EH (cell line): ENCODE measurements at places on chromosomes 6 and 20.

GRCh38 chr6:158938220-158938619 lies 61.8 kb downstream of the RSPH3 start:
- no peak for DNase-seq

DNA sequence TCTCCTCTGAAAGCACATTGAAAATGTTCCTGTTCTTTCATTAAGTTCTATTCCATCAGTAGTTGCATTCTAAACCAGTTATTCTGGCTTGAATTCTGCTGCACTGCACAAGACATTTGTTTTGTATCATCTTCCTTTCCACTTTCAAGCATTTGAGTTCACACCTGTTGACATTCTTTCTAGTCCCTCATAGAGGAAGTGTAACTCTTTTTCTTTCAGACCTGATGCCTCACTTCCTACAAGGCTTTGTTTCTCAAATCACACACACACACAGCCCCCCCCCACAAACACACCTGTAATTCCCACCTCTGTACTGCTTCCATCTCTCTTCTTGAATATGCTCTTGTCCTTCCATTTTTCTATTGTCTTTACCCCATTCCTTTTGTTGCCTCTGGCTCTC lies 50.9 kb downstream of the CCN2 start:
- DNase-seq, result no peak

DNA sequence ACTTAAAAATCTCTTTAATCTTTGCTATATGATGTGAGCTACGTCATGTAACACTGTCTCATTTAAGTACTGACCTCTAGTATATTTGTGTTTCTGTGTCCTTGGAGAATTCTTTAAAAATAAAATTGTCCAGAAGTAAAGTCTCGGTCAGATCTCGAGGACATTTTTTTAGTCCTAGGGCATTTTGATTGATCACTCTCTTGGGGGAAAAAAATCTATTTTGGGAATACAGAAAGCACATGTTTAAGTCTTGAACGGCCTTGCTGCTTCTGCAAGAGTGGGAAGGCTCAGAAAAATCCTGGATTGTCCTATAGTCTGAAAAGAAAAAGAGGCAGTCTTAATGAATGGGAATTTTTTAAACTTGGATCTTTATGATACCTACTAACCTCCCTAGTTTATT lies 234.3 kb downstream of the UTRN start:
- no peak for DNase-seq

DNA sequence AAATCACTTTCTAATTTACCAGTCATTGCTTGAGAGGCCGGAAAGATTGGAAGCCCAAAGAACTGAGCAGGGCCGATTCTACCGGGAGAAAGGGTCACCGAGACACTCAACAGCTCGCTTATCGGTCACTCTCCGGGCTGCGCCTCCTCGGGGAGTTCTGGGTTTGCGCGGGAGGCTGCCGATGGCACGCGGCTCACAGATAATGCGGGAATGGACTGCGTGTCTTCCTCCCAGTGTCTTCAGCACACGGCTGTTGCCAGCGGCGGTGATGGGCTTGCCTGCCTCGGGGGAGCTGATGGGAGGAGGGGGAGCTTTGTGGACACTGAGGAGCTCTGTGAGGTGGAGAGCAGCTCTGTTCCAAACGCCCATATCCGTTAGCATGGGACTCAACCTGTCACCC lies 314.6 kb downstream of the CDH4 start:
- DNase-seq, result no peak

DNA sequence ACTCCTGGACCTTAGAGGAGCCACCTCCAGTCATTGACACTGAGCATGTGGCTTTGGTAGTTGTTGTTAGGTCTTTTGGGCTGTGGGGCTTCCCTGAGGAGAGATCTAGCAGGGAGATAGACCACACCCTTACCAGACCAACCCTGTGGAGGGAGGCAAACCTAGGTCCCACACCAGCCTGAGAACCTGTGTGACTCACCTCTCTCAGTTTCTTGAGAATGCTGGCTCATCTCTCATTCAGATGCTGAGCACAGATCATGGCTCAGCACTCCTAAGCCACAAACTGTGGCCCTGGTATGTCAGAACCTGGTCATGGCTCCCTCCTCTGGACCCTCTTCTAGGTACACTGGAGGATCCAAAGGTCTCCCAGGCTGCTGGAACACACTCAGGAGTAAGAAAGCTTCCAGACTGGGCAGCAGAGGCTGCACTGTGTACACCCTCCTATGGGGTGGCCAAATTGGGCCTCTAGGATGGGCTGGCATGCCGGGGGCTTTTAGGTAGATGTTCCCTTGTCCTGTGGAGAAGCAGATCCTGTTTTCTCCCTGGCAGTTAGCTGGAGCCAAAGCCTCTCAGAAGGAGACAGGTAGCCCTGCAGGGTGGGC lies 1294.5 kb downstream of the KHDRBS2 start:
- DNase-seq, result no peak

DNA sequence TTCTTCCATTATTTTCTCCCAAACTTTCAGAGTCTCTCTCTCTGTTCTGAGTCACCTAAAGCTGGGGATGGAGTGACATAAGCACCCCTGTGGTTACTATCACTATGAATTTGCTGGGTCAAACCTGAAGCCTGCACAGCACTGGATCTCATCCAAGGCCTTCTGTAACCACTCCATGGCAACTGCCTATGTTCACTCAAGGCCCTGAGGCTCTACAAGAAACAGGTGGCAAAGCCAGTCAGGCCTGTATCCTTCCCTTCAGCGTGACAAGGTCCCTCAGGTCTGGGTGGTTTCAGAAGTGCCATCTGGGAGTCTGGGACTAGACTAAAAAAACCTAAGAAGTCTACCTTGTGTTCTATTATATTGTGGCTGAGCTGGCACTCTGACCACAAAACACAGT lies 1278.8 kb upstream of the EYS start:
- DNase-seq, result no peak

DNA sequence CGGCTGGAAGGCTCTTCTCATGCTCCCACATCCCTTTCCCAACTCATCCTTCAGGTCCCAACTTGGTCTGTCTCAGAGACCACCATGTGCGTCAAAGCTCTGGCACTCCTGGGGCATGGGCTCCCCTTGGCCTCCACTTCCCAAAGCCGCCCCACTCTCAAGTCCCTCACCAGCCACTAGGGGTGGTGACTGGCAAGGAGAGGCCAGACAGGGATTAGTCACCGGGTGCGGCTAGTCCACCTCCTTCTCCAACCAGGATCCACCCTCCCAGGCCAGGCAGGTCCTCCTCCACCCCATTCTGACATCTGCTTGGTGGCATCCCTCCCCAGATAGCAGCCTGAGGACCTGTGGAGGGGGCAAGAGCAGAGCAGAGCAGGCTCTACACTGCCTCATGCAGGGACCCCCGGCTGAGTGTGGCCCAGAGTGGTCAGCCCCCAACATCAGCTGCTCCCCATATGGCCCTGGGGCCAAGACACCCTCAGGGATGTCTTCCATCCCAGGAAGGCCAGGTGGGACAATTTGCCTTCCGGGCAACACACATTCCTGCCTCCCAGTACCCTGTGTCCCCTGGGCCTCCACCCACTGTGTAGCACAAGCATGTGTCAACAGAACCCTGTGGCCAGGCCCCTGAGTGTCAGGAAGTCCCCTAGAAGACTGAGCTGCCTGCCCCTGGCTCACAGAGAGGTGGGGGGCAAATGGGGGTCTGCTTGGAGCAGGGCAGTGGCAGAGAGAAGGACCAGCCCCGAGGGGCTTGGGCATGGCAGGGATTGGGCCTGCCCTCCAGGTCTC lies 29.2 kb downstream of the YTHDF1 start:
- DNase-seq, result peak; percentile 23

GRCh38 chr20:53897884-53898555 lies 172.4 kb downstream of the BCAS1 start:
- peak; percentile 25 for DNase-seq

DNA sequence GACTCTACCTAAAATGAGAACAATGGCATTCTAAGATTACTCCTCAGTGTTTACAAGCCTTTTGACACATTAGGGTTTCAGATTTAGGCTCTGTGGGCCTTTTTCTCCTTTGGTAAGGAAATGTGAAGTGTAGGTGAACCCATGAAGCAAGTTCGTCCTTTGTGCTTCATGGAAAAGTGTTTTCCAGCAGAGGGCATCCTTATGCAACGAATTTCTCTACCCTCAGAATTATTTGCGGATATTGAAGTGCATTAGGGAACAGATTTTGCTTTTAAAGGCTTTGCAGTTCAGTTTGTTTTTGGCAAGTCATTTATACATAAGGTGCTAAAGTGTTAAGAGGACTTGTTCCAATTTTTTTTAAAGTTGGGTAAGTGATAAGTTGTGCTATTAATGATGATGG lies 55.7 kb upstream of the FERMT1 start:
- DNase-seq, result peak; percentile 23
